ENCODE measurements at places on chromosomes 16 and 17.

DNA sequence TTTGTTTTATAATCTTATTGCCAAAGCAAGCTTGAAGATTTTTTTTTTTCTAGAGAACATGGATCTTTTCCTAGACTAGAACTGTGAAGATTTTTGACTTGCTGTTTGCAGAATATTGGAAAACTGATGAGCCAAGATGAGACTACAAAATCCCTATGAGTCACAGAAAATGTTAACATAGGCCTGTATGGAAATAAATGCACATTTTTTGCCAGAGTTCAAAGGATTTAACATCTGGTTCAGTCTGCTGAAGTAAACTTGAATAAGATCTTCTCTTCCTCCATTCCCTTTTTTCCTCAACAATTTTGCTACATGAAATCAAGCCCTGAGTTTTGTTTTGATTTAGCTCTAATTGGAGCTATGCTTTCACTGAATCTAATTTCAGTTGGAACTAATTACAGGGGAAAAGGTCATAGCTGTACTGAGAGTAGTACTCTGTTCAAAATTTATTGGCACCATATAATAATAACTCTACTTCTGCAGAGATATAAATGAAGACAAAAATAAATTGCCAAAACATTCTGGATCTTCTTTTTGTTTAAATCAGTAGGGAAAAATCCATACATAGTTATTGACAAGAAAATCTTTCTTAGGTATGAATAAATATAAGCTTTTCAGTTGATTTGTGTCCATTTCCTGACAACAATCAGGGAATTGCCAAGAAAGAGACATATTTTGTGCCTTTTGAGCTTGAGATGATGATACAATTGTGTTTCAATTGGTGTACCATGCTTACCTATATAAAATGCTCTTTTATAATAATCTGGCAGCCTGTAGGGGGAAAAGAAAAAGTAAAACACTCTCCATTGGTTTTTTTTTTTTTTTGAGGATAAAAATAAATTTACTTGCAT lies 387.5 kb upstream of the GOT2 start:
- no peak for DNase-seq

GRCh38 chr16:89598199-89598598 lies 15.2 kb upstream of the DPEP1 start:
- no peak for DNase-seq

- no peak for DNase-seq
Observed at GRCh38 chr17:28045304-28045703, 2.8 kb downstream of the NLK start.

- DNase-seq: peak; percentile 75
Observed at GRCh38 chr16:46916980-46917379, 32.8 kb downstream of the GPT2 start.

DNA sequence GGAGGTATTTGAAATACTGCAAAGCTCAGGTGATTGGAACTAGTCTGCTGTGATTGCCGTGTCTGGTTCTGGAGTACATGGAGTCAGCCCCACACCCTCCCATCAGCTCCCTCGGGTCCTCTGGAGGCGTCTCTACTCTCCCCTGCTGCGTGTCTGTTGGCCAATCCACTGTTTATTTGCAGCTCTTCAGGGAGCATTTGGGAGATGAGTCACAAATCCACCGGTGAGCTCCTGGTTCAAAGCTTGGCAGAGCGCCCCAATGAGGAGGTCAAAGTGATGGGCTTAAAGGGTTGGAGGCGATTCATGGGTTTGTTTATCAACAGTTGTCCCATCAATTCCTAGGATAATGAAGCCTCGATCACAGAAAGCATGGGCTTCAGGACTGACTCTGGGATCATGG lies 14.6 kb downstream of the CALB2 start:
- no peak for DNase-seq

All from K562 (cell line).